ENCODE measurements at places on chromosomes 16 and 17.
A peak's percentile ranks its signal among the peaks of the same experiment; 100 is the strongest.

- no peak for DNase-seq
Measured at GRCh38 chr16:70772493-70772892, 28.5 kb downstream of the VAC14 start.

GRCh38 chr17:29622337-29623282 lies at the start of gene CORO6:
Gene CORO6, minus strand, starts transcription at chr17:29622912. Its CDS starts 1,491 bp downstream, at chr17:29621421.
- DNase-seq: peak; percentile 50

GRCh38 chr17:6780001-6780400 lies 4.0 kb downstream of the FBXO39 start:
- DNase-seq: no peak

DNA sequence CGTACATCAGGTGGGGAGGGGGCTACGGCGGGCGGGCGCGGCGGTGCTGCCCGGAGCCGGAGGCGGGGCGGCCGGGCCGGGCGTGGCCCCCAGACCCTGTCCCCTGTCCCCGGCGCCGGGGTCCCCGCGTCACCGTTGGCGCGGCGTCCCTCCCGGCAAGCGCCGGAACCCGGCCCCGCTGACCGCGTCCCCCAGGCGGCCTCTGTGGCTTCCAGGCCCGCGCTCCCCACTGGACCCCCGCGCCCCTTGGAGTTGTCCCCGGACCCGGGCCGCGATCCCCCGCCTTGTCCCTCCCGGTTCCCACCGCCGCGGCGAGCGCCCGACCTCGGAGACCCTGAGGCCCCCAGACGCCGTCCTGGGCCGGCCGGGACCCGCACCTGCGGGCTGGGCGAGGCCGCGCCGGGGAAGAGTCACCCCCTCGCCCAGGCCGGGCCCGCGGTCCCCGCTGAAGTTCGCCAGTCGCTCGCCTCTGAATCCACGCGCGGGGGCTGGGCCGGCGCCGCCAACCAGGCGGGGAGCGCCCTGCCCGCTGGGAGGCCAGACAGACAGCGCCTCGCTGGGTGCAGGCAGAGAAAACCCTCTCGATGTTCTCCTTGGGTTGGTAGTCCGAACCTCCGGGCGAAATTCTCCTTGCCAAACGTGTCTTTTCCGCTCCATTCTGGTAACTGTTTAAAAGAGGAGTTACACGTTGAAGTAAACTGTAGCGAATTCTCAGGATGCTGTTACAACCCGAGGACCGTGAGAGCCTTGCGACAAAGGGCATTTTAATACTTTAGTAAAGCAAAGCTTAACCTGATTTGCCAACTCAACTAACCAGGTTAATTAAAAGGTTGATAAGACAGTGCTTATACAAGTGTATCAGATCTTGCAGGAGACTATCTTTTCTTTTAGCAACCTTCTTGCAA lies 761 bp downstream of the GAN start:
- DNase-seq: peak; percentile 69

DNA sequence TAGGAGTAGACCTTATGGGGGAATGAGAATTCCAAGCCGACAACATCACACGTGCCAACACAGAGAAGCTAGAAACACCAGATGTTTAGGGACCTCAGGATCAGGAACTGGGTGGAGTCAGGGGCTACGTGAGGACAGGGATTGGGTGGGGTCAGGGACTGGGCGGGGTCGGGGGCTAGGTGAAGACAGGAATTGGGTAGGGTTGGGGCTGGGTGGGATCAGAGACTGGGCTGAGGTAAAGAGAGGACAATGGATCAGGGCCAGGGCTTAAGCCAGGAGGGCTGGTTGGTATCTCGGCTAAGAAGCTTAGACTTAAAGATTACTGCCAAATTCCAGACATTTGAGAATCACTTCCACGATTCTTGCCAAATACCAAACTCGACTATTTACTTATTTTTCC lies 11.6 kb downstream of the TEKT5 start:
- no peak for DNase-seq

GRCh38 chr17:4965311-4965986 lies 2.2 kb downstream of the SPAG7 start:
- no peak for DNase-seq

GRCh38 chr17:59796138-59796537 lies 88.7 kb downstream of the VMP1 start:
- DNase-seq: no peak

GRCh38 chr17:58413684-58414083 lies 3.6 kb downstream of the RNF43 start:
- no peak for DNase-seq

DNA sequence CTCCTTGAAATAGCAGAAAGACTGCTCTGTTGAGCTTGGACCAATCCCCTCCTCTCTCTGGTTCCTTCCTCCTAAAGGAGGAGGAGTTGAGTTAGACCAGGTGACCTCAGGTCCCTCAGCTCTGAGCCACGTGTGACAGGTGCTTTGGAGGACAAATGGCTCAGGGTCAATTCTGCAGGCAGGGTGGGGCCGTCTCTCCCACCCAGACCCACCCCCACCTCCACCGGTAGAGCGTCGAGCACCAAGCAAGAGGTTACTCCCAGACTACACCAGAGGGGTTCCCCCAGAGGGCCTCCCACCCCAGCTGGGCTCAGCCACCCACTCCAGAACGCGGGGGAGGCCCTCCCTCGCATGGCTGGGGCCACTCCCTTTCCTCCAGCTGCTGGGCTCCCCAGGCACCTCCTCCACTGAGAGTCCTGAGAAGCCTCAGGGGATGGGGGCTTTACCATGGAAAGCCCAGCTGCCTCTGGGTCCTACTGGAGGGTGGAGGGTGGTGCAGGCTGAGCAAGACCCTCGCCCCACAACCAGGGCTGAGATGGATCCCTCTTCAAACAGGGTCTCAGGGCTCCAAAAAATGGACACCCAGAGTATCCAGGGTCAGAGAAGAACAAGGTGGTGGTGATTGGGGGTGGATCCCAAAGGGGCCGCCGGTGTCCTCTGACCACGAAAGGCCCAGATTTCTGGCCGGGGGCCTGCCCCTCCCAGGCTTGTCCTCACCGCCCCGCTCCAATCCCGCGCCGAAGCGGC lies 7.6 kb downstream of the MYO1C start:
- peak; percentile 66 for DNase-seq

DNA sequence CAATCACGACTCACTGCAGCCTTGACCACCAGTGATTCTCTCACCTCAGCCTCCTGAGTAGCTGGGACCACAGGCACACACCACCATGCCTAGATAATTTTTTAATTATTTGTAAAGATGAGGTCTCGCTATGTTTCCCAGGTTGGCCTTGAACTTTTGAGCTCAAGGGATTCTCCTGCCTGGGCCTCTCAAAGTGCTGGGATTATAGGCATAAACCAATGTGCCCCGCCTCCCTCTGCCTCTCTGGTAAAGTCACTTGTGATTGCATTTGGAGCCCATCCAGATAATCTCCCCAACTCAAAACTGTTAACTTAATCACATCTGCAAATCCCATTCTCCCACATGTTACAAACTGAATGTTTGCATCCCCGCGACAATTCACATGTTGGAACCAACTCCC lies 11.8 kb upstream of the PECAM1 start:
- DNase-seq: no peak

DNA sequence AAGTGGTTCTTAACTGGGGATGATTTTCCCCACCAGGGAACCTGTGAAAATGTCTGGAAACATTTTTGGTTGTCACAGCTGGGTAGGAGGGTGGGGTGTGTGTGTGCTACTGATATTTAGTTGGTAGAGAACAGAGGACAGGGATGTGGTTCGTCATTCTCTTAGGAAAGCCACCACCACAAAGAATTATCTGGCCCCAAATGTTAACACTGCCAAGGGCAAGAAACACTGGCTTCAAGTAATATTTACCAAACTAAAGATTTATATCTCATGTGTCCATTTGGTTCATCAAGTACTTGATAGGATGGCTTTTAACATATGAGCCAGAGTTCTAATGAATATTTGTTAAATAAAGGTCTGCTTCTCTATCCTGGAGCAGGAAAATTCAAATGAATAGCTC lies 19.5 kb downstream of the MPHOSPH6 start:
- no peak for DNase-seq

DNA sequence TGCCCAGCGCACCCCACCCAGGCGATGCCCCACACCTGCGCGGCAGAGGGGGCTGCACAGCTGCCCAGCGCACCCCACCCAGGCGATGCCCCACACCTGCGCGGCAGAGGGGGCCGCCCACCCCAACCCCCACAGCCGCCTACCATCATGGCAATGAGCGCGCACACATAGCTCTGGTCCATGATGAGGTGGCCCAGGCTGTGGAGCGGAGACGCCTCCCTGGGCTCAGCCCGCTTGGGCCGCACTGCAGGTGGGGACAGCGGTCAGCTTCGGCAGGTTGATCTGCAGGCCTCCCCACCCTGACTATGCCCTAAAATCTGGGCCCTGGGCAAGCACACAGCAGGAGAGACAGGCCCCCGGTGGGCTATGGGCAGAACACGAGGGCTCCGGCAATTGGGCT lies 30.2 kb downstream of the CTU2 start:
- no peak for DNase-seq

GRCh38 chr17:38960402-38960801 lies 6.8 kb downstream of the FBXO47 start:
- no peak for DNase-seq

GRCh38 chr16:74094514-74094913 lies 202.1 kb upstream of the PSMD7 start:
- peak; percentile 64 for DNase-seq

GRCh38 chr16:4415538-4416199 lies 727 bp downstream of the CORO7 start:
- peak; percentile 89 for DNase-seq

- peak; percentile 64 for DNase-seq
Measured at GRCh38 chr16:80803339-80804055, 901 bp downstream of the CDYL2 start.

DNA sequence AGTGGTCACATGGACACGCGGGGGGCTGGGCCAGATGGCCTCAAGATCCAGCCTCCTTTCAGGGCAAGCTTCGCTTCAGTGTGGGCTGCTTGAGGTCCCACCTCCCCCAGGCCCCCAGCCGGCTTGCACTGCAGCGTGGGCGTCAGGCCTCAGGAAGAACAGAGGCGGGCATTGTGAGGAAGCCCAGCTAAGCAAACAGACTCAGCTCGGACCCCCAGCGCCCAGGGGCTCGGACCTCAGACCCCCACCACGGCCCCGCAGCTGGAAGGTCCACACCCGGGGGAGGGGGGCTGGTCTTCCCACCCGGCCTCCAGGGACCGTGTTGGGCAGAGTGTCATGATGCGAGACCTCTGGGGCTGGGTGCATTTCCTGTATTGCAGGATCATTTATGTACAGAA lies 24.7 kb upstream of the ZNF469 start:
- no peak for DNase-seq

GRCh38 chr17:68830313-68830712 lies 124.9 kb downstream of the ABCA8 start:
- no peak for DNase-seq

DNA sequence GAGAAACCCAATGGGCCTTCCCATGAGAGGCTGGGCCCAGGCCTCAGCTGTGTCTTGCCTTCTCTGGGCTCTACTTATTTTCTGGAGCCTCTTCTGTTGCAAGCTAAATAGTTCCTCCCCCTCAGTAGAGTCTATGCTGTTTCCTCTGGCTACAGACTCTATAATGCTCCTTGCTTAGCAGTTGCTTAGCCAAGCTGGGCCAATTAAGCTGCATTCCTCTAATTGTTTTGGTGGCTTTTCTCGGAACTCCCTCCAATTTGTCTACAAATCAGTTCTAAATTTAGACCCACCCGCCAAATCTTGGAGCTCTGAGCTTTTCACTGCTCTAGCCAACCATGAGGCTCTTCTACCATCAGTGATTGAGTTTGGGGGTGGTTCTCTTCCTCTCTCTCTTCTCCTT lies 302.7 kb upstream of the ASIC2 start:
- no peak for DNase-seq

DNA sequence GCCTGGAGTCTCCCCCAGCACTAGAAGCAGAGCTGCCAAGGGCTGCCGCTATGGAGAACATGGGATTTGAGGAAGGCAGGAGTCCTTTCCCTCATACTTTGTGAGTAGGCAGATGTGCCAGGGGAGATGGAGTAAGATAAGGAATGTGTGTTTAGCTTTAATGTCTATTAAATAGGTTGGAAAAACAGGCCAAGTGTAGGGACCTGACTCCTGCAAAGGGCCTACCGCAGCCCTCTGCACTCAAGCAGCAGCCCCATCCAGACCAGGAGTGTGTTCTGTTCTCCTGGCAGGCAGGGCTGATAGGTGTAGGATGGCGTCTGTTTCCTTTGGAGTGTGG lies 1.8 kb upstream of the MIF4GD start:
- DNase-seq: no peak

DNA sequence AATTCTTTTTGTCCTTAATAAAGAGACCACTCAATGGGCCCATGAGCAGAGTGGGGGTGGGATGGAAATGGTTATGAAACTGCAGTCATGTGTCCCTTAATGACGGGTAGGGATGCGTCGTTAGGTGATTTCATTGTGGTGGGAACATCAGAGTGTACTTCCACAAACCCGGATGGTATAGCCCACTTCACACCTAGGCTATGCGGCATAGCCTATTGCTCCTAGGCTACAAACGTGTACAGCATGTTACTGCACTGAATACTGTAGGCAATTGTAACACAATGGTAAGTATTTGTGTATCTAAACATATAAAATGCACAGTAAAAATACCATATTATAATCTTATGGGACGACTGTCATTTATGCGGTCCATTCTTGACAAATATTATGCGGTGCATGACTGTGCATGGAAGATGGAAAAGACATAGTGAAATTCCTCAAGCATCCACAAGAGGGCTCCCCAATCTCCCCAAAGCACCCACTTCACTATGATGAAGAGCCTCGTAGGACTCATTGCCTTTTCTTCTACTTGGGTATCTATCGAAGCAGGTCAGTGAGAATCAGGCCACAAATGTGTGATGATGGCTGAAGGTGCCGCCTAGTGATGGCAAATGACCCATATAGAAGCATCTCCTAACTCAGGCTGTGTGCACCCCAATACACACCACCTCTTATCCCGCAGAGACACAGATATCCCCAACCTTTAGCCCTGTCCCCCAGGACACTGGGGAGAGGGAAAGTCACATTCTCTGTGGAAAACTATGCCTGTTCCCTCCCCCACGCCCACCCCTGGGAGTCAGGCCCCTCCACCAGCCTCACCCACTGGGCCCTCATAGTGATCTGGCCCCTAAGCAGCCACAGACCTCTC lies 43.5 kb downstream of the TBX21 start:
- peak; percentile 57 for DNase-seq

GRCh38 chr16:51816929-51817328 lies 665.9 kb upstream of the SALL1 start:
- DNase-seq: no peak

DNA sequence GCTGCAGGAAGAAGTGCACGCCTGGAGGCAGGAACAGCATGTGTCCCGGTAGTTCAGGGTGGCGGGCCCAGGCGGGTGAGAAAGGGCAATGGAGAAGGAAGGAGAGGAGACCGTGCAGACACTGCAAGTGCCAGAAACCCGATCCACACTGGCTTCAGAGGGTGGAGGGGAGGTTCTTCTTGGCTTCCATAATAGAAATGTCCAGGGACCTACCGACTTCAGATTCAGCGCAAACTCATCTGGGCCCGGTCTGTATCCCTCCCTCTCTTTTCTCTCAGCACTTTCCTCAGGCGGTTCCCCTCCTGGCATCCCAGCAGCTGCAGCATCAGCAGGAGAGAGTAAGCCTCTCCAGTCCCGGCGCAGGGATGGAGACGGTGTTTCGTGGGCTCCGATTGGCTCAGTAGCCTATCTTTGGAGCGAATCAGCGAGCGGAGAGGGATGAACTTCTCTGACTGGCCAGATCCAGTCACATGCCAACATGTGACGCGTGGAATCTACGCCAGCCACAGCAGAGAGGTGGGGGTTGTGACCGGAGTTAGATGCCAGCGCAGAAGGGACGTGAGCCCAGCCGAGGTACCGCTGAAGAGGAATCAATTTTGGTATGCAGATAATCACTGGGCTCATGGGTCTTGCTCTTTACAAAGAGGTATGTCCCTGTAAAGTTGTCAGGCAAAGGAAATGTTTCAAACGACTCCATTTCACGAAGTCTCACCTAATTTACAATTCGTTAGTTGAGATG lies 1.9 kb upstream of the PRPSAP2 start:
- DNase-seq: peak; percentile 93

- DNase-seq: peak; percentile 42
Measured at GRCh38 chr16:3058139-3059030, 7.1 kb upstream of the IL32 start.

Measured in suppressor macrophage treated with lipopolysaccharide for 1 hour (primary cell).